ENCODE measurements at places on chromosomes 7 and 10.

DNA sequence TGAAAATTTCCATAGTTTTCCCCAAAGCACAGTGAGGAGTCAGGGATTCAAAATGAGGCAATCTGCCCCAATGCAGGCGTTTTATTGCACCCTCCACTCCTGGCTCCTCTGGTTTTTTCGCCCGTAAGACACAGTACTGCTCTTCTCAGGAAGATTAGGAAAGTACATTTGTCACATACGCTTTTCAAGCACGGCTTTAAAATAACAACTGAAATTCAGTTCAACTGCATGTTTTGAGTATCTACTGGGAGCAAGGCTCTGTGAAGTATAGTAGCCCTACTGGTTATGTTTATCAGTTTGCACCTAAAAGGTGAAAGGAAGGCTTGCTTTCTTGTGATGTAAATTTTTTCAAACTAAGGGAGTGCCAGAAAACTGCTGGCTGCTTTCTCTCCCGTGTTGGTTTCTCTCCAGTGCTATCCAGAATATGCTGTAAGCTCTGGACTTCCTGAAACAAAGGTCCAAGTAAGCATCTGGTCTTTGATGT, 1.9 kb upstream of the SGMS1 start:
- H3K27me3 ChIP-seq: no peaks in the 10 kb centered on the region
- peak overlapping the region; percentile 87 for H3K4me3 ChIP-seq
- DNase-seq: no peak
- H3K27ac ChIP-seq: peak overlapping the region; percentile 93

DNA sequence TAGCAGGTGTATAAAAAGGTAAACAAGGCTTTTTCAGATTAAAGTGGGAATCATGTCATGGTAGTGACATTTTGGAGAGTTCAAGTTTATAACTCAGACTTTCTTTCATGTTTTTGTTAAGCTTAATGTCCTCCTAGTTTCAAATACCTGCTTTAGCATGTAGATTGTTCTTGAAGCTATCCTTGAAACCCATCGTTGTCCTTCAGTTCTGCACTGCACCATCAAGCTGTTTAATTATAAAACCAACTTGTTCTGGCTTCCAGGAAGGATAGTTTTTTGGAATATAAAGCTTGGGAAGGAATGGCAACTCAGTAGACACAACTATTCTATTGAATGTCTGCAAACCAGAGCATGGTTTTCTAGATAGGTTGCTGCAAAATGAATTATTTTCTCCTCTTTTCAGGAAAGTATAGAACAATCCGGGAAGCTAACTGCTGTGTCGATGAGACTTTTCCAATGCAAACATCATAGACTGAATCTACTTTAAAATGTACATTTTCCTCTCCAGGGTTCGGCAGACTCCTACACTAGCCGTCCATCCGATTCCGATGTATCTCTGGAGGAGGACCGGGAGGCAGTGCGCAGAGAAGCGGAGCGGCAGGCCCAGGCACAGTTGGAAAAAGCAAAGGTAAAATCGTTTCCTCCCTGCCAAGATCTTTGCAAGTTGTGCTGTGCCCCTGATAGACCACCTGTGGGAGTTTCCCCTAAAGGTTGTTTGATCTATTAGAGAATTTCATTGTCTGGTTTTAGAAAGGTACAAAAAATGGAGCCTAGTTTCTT, 249.8 kb downstream of the NSUN6 start:
- H3K27me3 ChIP-seq: peaks cover 15% of the 10 kb centered on the region
- no peak for DNase-seq
- no peaks in the 10 kb centered on the region for H3K36me3 ChIP-seq
- H3K27ac ChIP-seq: no peak overlapping the region
- peaks cover 9% of the 10 kb centered on the region for H3K4me1 ChIP-seq
- no peak overlapping the region for H3K4me3 ChIP-seq

- H3K4me3 ChIP-seq: no peak overlapping the region
- H3K36me3 ChIP-seq: no peaks in the 10 kb centered on the region
- no peak overlapping the region for H3K27ac ChIP-seq
Observed at GRCh38 chr10:71968553-71969474, 4.6 kb downstream of the CHST3 start.

DNA sequence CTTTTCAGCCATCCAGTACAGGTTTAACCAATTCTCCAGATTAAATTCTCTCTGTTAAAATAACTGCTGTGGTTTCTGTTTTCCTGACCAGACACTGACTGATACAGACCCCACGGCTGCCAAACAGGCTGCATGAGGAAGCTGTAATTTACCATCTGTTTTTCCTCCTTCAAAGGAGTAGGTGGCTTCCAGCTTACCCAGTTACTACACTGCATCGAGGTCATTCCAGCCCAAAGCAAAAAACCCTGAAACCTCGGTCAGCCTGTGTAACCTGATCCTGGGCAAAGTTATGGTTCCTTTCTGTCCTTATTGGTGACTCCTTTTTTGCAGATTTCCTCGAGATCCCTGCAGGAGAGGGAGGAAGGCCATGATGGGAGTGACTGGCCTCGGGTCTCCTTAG, 27.9 kb upstream of the LOXL4 start:
- no peaks in the 10 kb centered on the region for H3K4me1 ChIP-seq
- H3K27ac ChIP-seq: no peak overlapping the region
- DNase-seq: no peak
- peaks cover 38% of the 10 kb centered on the region for H3K27me3 ChIP-seq
- H3K4me3 ChIP-seq: no peak overlapping the region

DNA sequence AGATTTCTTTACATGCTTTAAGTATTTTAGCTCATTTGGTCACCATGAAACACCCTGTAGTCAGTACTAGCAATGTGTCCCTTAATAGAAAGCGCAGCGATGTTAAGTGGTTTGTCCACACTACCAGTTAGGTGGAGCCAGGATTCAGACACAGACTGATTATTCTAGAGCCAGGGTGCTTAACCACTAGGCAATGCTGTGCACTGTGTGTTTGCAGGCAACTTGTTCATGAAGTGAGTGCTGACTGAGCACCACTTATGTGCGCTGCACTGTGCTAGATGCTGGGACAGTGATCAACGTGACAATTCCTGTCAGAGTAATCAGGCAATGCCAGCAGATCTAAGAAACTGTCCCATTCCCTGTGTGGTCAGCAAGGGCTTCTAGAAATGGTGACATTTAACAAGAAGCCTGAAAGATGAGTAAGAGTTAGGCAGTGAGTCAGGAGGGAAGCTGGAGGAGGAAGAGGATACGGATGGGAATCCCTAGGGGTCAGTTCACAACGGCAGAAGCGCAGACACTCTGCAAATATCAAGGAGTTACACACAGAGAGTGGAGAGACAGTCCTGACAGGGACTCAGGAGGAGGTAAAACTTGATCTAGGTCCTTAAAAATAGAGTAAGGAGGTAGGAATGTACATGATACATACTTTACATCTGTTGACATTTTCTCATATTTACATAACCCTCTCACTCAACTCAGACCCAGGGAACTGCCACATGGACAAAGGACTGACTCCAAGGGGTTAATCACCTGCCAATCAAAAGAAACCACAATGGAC, 69.7 kb upstream of the EGR2 start:
- no peaks in the 10 kb centered on the region for H3K36me3 ChIP-seq
- H3K4me1 ChIP-seq: no peaks in the 10 kb centered on the region
- no peak for DNase-seq
- H3K27me3 ChIP-seq: peaks cover 65% of the 10 kb centered on the region
- no peak overlapping the region for H3K4me3 ChIP-seq

GRCh38 chr7:116697152-116697551, 25.2 kb downstream of the MET start:
- no peak overlapping the region for H3K27ac ChIP-seq
- peaks cover 17% of the 10 kb centered on the region for H3K27me3 ChIP-seq
- H3K4me1 ChIP-seq: no peaks in the 10 kb centered on the region
- DNase-seq: no peak

DNA sequence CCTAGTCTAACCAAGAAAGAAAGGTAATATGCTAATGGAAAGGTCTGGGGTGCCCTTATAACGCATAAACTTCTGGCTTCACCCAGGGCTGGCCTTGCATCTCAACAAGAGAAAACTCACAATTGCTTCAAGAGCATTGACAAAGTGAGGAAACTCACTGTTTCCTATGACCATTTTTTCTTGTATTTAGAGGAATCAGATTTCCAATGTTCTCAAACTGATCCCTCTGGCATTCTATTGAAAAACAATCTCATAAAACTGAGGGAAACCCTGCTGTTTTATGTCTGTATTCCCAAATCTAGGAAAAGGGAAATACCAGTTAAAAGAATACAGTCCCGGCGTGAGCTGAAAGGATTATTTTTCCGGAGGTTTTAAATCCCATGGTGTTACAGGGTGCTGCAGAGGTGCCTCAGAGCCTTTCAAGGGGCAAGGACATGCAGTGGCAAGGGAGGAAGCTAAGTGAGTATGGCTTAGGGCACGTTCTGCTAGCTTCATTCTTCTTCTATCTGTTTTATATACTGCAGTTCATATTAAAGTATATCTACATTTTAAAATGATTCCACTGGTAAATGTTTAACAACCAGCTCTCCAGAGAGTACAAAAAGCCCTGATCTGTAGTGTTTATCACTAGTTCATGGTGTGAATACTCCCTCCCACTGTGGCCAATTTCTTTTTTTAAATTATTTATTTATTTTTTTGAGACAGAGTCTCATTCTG, 68.7 kb downstream of the CAV1 start:
- H3K4me1 ChIP-seq: peaks cover 15% of the 10 kb centered on the region
- no peak for DNase-seq
- peaks cover 52% of the 10 kb centered on the region for H3K27me3 ChIP-seq
- no peak overlapping the region for H3K4me3 ChIP-seq

DNA sequence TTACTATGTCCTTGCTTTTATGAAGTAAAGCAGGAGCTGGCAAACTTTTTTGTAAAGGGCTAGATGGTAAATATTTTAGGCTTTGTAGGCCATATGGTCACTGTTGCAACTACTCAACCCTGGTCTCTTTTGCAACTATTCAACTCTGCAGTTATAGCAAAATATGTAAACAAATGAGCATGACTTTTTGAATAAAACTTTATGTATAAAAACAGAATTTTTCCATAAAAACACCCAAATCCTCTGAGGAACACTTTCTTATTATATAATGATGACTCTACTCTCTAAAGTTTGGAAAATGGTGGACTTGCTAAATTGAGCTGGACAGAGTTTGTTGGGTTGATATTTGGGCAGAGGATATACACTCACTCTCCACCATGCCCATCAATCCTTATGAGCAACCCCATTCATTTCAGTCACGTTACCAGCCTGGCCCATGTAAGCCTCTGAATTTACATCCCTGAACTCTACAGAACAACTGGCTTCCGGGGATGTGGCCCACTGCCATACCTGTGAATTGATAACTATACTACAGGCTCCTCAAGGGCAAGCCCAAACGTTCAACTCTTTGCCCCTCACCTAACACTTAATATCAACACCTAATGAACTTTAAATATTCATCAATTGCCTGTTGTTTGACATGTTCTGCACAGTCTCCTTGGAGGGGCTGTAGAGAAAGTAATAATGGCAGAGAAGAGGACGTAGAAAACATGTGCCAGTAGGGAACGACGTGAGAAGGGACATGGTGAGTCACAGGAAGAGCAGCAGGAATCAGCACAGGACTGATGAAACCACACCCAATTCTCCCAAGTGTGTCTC, 37.6 kb downstream of the SGMS1 start:
- no peaks in the 10 kb centered on the region for H3K27me3 ChIP-seq
- peaks cover 57% of the 10 kb centered on the region for H3K36me3 ChIP-seq
- H3K4me3 ChIP-seq: no peak overlapping the region
- no peak for DNase-seq
- H3K27ac ChIP-seq: no peak overlapping the region

DNA sequence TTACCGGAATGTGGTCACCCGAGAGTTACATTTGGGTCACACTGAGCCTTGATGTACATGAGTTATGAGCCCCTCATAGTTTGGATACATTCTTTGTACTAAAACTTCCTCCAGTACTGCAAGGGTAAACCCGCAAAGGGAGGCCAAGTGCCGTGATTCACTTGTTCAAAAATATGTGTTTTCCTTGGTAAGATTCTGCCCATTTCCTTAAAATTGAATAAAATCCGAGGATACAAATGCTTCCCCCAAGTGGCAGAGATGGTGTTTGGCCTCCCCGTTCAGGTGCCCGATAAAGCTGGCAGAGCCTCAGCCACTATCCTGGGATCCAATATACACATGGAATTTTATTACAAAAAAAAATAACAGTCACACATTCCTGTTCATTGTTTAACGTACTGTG, 268.3 kb downstream of the DIP2C start:
- no peak for DNase-seq
- H3K27me3 ChIP-seq: no peaks in the 10 kb centered on the region
- no peak overlapping the region for H3K4me3 ChIP-seq
- H3K27ac ChIP-seq: no peak overlapping the region
- peaks cover 6% of the 10 kb centered on the region for H3K4me1 ChIP-seq
- H3K36me3 ChIP-seq: no peaks in the 10 kb centered on the region

DNA sequence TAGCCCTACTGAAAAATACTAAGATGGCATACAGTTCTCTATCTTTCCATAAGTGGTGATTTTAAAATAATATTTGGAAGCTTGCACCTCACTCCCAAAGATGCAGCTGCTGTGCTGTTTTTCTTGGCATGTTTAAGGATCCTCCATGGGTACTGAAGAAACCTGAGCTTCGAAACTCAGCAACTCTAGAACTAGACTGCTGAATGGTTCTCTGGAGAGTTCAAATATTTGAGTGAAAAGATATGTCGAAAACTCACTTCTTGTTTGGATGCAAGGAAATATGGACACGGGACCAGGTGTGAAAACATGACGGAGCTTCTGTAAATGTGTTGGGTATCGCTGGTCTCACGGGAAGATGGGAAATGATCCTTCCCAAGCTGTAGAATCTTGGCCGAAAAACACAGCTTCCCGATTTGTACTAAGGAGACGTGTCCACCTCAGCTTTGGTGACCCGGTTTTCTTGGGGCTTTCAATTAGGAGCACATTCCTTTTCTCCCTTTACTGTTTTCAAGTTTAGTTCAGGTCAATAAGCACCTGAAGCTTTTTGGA, 543.8 kb upstream of the NRP1 start:
- H3K4me3 ChIP-seq: no peak overlapping the region
- H3K36me3 ChIP-seq: no peaks in the 10 kb centered on the region
- no peak overlapping the region for H3K27ac ChIP-seq
- H3K4me1 ChIP-seq: no peaks in the 10 kb centered on the region

GRCh38 chr10:78285226-78285625, 251.6 kb downstream of the RPS24 start:
- no peaks in the 10 kb centered on the region for H3K36me3 ChIP-seq
- H3K27ac ChIP-seq: no peak overlapping the region
- no peaks in the 10 kb centered on the region for H3K4me1 ChIP-seq
- H3K27me3 ChIP-seq: no peaks in the 10 kb centered on the region
- no peak for DNase-seq

GRCh38 chr10:94493463-94493862, 52.1 kb upstream of the HELLS start:
- no peak overlapping the region for H3K27ac ChIP-seq
- H3K27me3 ChIP-seq: peaks cover 11% of the 10 kb centered on the region
- H3K4me3 ChIP-seq: no peak overlapping the region

GRCh38 chr7:27151931-27152815, at the start of gene HOXA3:
Gene HOXA3, minus strand, starts transcription at chr7:27152583. Its CDS starts 41,943 bp downstream, at chr7:27110640.
- H3K27me3 ChIP-seq: peaks cover 95% of the 10 kb centered on the region
- H3K36me3 ChIP-seq: no peaks in the 10 kb centered on the region
- H3K4me3 ChIP-seq: peak within 1 kb of the TSS; percentile 62
- H3K4me1 ChIP-seq: peaks cover 54% of the 10 kb centered on the region
- peak within 1 kb of the TSS; percentile 68 for H3K27ac ChIP-seq
- peak; percentile 39 for DNase-seq

All from activated T-cell treated with anti-CD3 and anti-CD28 coated beads, Interleukin-2, amount 50 U/mL, for 24 hours (primary cell).